ENCODE measurements at places on chromosomes 1 and 21.

DNA sequence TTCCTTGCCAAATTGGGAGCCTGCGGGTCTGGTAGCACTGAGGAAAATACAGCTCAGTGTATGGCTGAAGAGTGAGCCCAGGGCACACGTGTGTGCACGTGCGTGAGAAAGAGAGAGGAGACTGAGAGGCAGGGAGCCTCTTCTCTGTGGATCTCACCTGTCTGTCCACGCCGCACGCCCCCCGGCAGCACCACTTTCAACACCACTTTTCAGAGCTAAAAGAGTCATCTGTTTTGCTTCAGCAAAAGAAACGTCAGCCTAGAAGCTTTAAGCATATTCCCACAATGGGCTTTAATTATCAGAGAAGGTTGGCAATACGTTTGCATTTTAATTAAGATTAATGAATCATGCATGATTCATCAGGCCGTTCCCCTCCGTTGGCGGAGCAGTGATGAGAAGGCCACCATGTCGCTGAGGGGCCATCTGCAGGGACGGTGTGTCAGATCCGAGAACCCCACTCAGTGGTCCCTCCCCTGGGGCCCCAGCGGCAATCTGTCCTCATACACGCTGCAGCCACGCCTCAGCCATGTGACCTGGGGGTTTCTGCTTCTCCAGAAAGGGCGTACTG, 56.8 kb downstream of the SIK1 start:
- no peak for DNase-seq

- no peak for DNase-seq
Measured at GRCh38 chr1:43253876-43254275, 15.9 kb upstream of the TMEM125 start.

DNA sequence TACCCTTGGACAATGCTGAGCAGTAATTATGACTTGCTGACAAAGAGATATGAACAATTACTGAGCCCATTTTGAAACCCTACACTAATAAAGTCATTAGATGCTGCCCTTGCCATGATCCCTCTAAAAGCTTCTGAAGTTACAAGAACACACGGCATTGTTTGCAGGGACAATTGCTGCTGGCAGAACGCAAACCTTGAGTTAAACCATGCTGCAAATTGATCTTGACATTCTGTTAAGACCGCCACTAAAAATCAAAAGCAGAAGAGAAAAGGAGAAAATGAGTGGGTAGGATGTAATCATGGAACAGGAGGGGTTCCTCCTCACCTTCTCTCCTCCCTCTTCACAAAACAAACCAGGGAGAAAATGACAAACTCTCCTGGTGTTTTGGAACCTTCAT, 136.2 kb upstream of the DMRTA2 start:
- DNase-seq, result no peak

- DNase-seq, result no peak
Measured at GRCh38 chr1:30400507-30400906, 322.9 kb downstream of the MATN1 start.
